DMS53 (cell line): ENCODE measurements at places on chromosomes 11 and 22.

GRCh38 chr11:120425527-120425926, 86.0 kb upstream of the GRIK4 start:
- DNase-seq, result no peak

- DNase-seq, result no peak
Measured at GRCh38 chr11:19447150-19447566, 206.4 kb upstream of the E2F8 start.

DNA sequence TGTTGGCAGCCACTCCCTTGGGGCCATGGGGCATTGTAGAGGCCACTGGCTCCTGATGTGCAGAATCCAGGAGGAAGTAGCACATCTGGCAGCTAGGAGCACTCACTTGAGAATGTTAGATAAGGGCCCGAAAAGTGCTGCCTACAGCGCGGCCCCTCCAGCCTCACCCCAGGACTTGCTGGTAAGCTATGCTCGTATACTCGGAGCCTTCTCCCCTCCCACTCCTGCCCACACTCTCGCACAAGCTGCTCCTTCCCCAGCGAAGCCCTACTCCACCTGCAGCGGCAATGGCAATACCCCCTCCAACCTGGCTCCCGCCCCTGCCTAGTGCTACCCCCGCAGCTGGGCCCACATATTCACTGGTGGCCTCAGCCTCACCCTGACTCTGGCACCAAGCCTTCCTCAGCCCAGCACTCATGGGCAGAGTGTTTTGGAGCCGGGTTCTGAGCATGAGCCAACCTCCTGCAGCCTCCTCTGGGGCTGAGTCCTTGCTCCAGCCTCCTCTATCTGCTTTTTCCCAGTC, 47.7 kb downstream of the PDE2A start:
- no peak for DNase-seq

- no peak for DNase-seq
Measured at GRCh38 chr11:110075105-110075846, 17.9 kb upstream of the ZC3H12C start.

GRCh38 chr11:11988681-11989261, 19.7 kb downstream of the DKK3 start:
- peak; percentile 12 for DNase-seq

DNA sequence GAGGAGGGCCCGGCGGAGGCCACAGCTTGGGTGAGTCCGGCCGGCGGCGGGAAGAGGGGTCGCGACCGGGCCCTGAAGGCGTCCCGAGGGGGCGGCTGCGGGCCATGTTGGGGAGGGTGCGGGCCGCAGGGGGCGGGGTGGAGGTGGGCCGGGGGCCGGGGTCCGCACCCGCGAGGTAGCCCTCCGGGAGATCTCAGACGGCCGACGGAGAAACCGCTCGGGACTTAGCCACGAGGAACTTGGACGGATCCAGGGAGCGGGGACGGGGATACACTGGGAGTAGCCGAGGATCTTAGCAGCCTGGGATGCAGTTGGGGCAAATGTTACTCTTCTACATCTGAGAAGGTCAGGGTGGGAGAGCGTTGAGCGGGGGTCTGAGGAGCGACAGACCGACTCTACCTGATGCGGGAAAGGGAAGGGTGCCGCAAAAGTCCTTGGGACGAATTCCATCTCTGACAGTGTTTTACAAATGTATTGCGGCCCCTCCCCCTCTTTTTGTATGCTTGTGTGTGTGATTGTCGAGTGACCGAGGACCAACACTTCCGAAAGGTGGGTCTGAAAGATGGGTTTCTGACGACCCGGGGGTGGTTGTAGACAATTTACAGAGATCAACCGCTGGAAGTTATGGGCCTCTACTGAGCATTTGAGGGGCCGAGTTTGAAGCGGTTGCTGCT, 658 bp downstream of the STIP1 start:
- DNase-seq, result peak; percentile 46

GRCh38 chr11:36317992-36318391, 21.9 kb downstream of the PRR5L start:
- DNase-seq, result peak; percentile 62

DNA sequence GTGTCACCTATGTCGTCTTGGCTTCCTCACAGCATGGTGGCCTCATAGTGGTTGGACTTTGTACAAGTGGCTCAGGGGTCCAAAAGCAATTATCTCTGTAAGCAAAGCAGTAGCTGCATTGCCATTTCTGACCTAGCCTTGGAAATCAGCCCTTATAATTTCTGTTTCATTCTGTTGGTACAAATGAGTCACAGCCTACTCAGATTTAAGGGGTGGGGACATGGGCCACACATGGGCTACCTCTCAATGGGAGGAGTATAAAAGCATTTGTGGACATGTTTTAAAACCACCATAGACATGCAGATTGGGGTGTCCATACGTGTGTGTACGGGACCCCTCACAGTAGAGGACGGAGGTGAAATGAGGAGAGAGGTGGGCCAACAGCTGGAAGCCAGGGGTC, 41.6 kb downstream of the CHRDL2 start:
- no peak for DNase-seq

DNA sequence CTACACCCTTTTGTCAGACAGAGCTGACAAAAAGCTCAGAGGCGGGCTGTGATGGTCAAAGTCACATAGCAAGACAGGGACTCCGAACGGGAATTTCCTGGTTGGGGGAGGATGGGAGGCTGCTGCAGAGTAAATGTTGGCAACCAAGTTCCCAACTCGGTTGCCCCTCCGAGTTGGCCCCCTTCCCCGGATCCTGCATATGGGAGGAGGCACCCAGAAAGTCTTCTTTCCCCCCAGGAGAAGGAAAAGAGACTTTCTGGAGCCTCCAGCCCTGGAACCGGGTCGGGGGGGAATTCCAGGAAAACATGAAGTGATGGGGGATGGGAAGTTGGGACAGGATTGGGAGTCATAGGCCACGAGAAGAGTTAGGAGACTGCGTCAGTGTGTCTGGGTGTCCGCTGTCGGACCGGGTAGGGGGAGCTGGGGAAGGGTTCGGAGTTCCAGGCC, 614 bp downstream of the SELENOM start:
- no peak for DNase-seq

DNA sequence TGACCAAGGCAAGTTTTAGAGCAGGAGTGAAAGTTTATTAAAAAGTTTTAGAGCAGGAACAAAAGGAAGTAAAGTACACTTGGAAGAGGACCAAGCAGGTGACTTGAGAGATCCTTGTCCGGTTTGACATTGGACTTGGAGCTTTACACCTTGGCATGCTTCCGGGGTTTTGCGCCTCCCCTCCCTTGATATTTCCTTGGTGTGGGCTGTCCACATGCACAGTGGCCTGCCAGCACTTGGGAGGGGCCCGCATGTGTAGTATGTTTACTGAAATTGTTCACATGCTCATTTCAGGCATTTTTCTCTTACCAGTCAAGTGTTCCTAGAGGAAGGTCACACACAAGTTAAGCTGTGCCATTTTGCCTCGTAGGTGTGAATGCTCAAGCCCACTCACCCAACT, 19.0 kb upstream of the THRSP start:
- DNase-seq, result no peak

- DNase-seq, result no peak
Measured at GRCh38 chr11:129222158-129222557, 30.0 kb upstream of the ARHGAP32 start.

DNA sequence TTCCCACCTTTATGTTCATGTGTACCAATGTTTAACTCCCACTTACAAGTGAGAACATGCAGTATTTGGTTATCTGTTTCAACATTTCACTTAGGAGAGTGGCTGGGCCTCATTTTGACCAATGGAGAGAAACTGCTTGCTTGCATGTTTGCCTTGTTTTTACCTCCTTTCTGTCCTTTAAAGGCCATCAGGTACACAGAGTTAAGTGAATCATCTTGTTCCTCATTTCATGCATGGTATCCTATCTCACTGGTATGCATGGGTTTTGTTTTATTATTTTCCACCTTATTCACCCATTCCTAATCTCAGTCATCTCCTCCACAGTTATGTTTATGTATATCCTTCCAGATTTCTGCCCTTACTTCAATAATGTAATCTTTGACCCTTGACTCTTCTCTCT, 101.0 kb downstream of the ELP4 start:
- DNase-seq, result no peak
